H1 (cell line): ENCODE measurements at places on chromosomes 3 and 15. TPM values are rescaled to one million over a fixed set of nuclear protein-coding genes. Genes with fewer than 3 reads are reported as not detected.

TMEM108 gene
- total RNA-seq: 12.9 and 14.3 TPM in 2 replicates

DNA sequence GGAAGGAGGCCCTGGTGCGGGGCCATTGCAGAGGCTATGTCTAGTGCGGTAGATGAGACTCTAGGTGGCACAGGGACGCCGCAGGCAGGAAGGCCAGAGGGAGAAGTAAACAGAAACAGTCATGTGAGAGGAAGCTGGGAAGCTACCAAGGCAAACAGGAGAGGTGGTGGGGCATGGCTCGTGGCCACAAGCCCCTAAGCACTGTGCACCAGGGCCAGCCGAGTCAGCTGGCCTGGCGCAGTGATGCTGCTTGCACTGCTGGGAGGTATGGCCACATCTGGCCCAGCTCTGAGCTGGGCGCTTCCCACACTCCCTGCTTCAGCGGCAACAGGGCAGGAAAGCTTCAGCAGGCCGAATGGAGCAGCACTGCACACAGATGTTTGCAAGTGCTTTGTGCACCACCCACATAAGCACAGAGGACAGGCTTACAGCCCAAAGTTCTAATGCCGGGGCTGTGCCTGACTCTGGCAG is 76.6 kb downstream of the SRGAP3 start:
- no peaks in the 10 kb centered on the region for H3K27me3 ChIP-seq
- no peak overlapping the region for H3K4me3 ChIP-seq
- no peaks in the 10 kb centered on the region for H3K36me3 ChIP-seq
- DNase-seq: no peak
- no peaks in the 10 kb centered on the region; the same call in 1 of the 2 replicates for H3K4me1 ChIP-seq

GRCh38 chr3:62284442-62284841 is 88.9 kb downstream of the FEZF2 start:
- H3K4me3 ChIP-seq: no peak overlapping the region
- no peaks in the 10 kb centered on the region for H3K4me1 ChIP-seq
- H3K36me3 ChIP-seq: peaks cover 19% of the 10 kb centered on the region; the same call in 1 of the 2 replicates
- no peak for DNase-seq
- H3K27me3 ChIP-seq: no peaks in the 10 kb centered on the region

GRCh38 chr15:89899295-89899945 is 5.6 kb upstream of the AP3S2 start:
- no peaks in the 10 kb centered on the region for H3K27me3 ChIP-seq
- no peak overlapping the region for H3K4me3 ChIP-seq
- no peak for DNase-seq
- no peaks in the 10 kb centered on the region for H3K4me1 ChIP-seq
- H3K27ac ChIP-seq: no peak overlapping the region
- no peaks in the 10 kb centered on the region for H3K36me3 ChIP-seq

DNA sequence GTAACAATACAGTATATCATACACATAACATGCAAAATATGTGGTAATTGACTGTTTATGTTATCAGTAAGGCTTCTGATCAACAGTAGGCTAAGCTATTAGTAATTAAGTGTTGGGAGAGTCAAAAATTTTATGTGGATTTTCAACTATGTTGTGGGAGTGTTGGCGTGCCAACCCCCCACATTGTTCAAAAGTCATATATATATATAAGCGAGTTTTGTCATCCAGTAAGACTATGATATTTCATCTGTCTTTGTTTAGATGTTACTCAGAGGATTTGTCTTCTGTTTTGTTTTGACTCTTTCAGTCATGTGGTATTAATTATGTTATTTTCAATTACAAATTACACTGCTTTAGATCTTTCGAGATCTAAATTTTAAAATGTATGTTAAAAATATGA is 51.0 kb upstream of the RAP2B start:
- H3K36me3 ChIP-seq: no peaks in the 10 kb centered on the region
- no peak overlapping the region for H3K27ac ChIP-seq
- no peak overlapping the region for H3K4me3 ChIP-seq
- DNase-seq: no peak
- H3K4me1 ChIP-seq: no peaks in the 10 kb centered on the region

MAN2C1 gene
- total RNA-seq: 79.1 and 88.9 TPM in 2 replicates

GRCh38 chr15:62895139-62895866 is 147.2 kb upstream of the TPM1 start:
- H3K27ac ChIP-seq: no peak overlapping the region
- DNase-seq: no peak
- peaks cover 8% of the 10 kb centered on the region for H3K4me1 ChIP-seq
- H3K36me3 ChIP-seq: no peaks in the 10 kb centered on the region

TOP2B gene
- 188 and 206 TPM in 2 replicates for total RNA-seq

- H3K36me3 ChIP-seq: no peaks in the 10 kb centered on the region
- H3K27me3 ChIP-seq: no peaks in the 10 kb centered on the region
- peak overlapping the region; percentile 76 for H3K27ac ChIP-seq
- peak; percentile 60 for DNase-seq
- peaks cover 10% of the 10 kb centered on the region for H3K4me1 ChIP-seq
Measured at GRCh38 chr3:32420126-32421038, 28.7 kb downstream of the CMTM7 start.

GRCh38 chr3:106172101-106172500 is 303.3 kb upstream of the CBLB start:
- H3K4me1 ChIP-seq: no peaks in the 10 kb centered on the region
- no peak overlapping the region for H3K27ac ChIP-seq
- no peaks in the 10 kb centered on the region for H3K36me3 ChIP-seq
- no peaks in the 10 kb centered on the region for H3K27me3 ChIP-seq
- no peak overlapping the region for H3K4me3 ChIP-seq

SYNPR gene
- total RNA-seq: 0.54 and 0.99 TPM in 2 replicates

CCDC54 gene
- total RNA-seq: not detected in 2 replicates

ABHD14A gene
- 1.8 and 4.6 TPM in 2 replicates for total RNA-seq

DNA sequence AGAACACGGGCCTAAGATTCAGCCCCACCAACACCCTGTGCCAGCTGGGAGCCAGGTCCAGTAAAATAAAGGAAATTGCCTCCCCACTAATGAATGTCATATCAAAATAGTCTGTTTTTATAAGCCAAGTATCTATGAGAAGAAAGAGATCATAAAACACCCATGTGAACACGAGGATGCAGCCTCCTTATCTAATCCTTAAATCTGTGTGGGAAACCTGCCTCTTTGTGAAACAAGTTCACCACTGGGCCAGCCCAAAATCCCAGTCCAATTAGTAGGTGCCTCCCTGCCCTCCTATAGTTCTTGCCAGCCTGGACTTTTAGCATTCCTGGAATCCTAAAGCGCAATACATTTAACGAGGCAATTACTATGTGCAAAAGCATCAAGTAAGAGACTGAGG is 42.0 kb downstream of the SCAPER start:
- no peak for DNase-seq
- no peaks in the 10 kb centered on the region for H3K27me3 ChIP-seq
- H3K4me1 ChIP-seq: no peaks in the 10 kb centered on the region
- no peak overlapping the region for H3K4me3 ChIP-seq
- no peak overlapping the region for H3K27ac ChIP-seq

GRCh38 chr3:45011756-45012508 is 14.2 kb upstream of the CLEC3B start:
- DNase-seq: no peak
- H3K4me3 ChIP-seq: no peak overlapping the region
- no peaks in the 10 kb centered on the region for H3K4me1 ChIP-seq
- H3K27me3 ChIP-seq: no peaks in the 10 kb centered on the region

PLSCR4 gene
- 1.5 and 2.9 TPM in 2 replicates for total RNA-seq

- H3K27me3 ChIP-seq: peaks cover 1% of the 10 kb centered on the region
- H3K27ac ChIP-seq: no peak overlapping the region
- H3K36me3 ChIP-seq: no peaks in the 10 kb centered on the region
- no peak for DNase-seq
Measured at GRCh38 chr3:12236351-12236750, 52.5 kb upstream of the PPARG start.

RNF13 gene
- 35.4 and 37.1 TPM in 2 replicates for total RNA-seq

ENTPD3 gene
- 0.44 and 0.60 TPM in 2 replicates for total RNA-seq

PTH1R gene
- 0.21 and 1.5 TPM in 2 replicates for total RNA-seq

GRCh38 chr3:157410945-157411344 is 25.7 kb upstream of the PTX3 start:
- H3K4me3 ChIP-seq: no peak overlapping the region
- H3K27ac ChIP-seq: no peak overlapping the region
- DNase-seq: no peak
- no peaks in the 10 kb centered on the region for H3K36me3 ChIP-seq
- no peaks in the 10 kb centered on the region for H3K27me3 ChIP-seq

GRCh38 chr3:48982016-48982415 is 8.0 kb upstream of the P4HTM start:
- H3K4me1 ChIP-seq: no peaks in the 10 kb centered on the region
- H3K27me3 ChIP-seq: no peaks in the 10 kb centered on the region
- no peak for DNase-seq
- no peak overlapping the region for H3K4me3 ChIP-seq
- H3K36me3 ChIP-seq: peaks cover 40% of the 10 kb centered on the region
- H3K27ac ChIP-seq: no peak overlapping the region

ANKRD34C gene
- total RNA-seq: not detected in 2 replicates

DNA sequence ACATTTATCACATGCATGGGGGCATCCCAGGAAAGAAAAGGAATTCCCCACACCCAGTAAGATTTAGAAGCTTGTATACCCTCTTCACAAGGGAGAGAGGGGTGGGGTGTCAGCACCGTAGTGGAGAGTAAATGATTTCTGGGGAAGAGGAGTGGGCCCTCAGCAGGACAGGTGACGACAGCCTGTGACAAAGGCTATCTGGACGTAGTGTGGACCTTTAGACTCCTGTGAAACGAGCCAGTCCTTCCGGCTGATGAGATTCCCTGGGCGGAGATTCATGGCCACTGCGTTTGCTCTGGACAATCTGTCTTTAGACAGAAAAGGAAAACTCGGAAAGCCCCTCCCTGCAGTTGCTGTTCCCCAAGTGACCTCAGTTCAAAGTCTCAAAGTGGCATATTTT is 1.7 kb upstream of the FAM3D start:
- no peaks in the 10 kb centered on the region for H3K36me3 ChIP-seq
- H3K27me3 ChIP-seq: no peaks in the 10 kb centered on the region
- DNase-seq: no peak
- no peak overlapping the region for H3K27ac ChIP-seq
- no peak overlapping the region for H3K4me3 ChIP-seq
- H3K4me1 ChIP-seq: no peaks in the 10 kb centered on the region

CNTN4 gene
- total RNA-seq: 2.2 and 3.3 TPM in 2 replicates

DNA sequence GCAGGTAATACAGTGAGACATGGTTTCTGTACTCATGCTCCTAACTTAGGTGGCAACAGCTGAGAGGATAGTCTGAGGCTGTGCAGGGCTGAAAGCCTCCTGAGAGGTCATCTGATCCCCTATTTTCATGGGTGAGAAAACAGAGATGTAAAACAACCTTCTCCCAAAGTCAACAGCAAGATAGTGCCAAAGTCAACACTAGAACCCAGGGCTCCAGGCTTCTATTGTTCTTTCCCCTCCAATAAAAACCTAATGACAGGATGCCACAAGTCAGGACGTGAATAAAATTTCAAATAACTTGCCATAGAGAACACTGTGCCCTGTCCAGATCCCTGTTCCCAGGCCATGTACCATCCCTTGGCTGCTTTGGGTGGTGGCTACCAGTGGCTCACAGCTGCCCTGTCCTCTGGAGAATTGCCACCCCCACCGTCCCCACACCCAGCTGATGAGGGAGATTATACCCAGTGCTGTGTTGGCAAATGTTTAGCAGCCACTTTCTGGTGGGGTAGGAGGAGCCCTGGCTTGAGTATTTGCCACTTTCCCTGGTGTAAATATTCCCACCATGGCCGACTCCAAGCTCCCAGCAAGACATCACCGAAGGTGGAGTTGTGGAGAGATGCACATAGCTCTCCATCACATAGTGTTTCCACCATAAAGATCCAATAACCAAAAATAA is 54.8 kb downstream of the SRGAP3 start:
- no peak for DNase-seq
- H3K4me1 ChIP-seq: peaks cover 11% of the 10 kb centered on the region
- H3K36me3 ChIP-seq: no peaks in the 10 kb centered on the region
- H3K4me3 ChIP-seq: no peak overlapping the region
- no peak overlapping the region for H3K27ac ChIP-seq

DNA sequence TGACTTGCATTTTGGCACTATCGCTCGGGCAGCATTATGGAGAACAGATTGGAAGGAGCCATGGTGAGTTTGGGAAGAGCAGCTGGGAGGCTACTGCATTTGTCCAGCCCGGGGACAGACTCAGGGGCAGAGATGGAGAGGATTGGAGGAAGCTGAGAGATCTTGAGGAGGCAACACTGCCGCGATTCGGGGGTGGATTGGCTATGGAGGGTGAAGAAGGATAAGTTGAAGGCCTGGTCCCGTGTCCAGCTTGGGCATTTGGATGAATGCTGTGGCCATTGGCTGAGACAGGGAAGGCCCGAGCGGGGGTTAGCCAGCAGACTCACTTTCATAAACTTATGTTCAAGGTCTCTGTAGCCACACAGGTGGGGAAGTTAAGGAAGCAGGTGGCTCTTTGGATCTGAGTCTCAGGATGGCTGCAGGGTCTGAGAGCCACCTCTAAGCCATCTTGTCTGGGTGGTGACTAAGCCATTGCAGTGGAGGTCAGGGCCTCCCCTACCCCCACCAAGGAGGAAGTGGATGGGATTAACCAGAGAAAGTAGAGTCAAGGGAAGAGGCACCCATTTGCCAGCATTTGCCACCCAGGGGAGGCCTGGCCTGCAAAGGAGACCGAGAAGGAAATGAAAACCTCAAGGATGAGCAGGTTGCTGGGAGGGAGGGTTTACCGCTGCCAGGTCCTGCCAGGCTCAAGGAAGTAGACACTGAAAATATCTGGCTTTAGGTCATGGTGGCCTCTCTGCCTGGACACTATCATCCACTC is 144.0 kb upstream of the TLE3 start:
- DNase-seq: no peak
- H3K36me3 ChIP-seq: no peaks in the 10 kb centered on the region
- H3K27me3 ChIP-seq: no peaks in the 10 kb centered on the region; the same call in 1 of the 2 replicates
- no peak overlapping the region for H3K4me3 ChIP-seq
- H3K27ac ChIP-seq: no peak overlapping the region
- no peaks in the 10 kb centered on the region for H3K4me1 ChIP-seq

DNA sequence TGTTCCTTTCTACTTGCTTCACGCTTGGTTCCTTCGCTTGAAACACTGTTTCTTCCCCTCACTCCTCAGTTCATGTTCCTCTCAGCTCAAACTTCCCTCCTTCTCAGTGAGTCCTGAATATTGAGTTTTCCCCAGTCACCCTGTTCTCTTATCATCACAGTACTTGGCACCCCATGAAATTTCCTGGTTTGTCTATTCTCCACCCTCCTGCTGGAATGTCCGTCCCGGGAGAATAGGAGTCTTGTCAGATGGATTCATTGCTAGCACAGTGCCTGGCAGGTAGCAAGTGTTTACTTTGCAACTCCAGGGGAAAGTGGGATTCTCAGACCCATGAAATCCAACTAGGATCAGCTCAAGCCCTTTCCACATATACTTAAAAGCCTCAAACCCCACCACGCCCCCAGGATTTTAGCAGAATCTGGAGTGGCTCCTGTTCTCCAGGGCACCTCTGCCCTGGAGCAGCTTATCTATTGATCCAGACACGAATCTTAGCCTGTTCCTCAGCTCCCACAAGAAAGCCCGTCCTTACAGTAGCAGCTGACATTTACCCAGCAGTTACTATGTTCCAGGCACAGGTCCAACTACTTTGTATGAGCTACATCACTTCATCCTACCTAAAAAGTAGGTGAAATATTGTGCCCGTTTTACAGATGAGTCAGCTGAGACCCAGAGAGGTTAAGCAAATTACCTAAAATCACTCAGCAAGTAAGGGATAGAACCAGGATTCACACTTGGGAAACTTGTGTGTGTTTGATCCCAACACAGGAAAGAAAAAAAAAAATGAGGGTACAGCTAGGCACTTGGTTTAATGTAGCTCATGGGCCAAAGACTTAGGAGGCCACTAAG is 36.8 kb upstream of the MAP3K13 start:
- H3K4me1 ChIP-seq: no peaks in the 10 kb centered on the region
- DNase-seq: no peak
- no peaks in the 10 kb centered on the region for H3K27me3 ChIP-seq
- H3K36me3 ChIP-seq: no peaks in the 10 kb centered on the region

MST1R gene
- total RNA-seq: 4.8 and 7.6 TPM in 2 replicates
